Pons (tissue), 1 donor: ENCODE measurements at places on chromosomes 5 and 9.

- DNase-seq: no peak
Measured at GRCh38 chr9:83280268-83280667, 217.3 kb upstream of the RASEF start.

DNA sequence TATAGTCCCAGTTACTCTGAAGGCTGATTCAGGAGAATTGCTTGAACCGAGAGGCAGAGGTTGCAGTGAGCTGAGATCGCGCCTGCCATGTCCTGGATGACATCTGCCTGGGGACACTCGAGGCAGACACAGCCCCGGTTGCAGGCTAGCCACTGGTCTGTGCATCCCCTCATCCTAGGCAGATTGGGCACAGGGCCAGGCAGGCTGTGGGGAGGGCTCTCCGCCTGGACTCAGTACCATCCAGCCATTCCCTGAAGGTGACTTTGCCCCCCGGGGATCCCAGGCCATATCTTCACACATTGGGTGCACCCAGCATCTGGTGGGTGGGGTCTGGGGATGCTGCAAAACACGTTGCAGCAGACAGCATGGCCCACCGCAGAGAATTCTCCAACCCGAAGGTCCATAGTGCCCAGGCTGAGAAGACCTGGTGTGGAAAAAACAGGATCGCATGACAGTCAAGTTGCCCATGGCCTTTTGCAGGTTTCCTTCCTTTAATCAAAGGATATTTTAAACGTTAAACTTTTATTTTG lies 50.9 kb upstream of the SUSD3 start:
- DNase-seq: no peak

DNA sequence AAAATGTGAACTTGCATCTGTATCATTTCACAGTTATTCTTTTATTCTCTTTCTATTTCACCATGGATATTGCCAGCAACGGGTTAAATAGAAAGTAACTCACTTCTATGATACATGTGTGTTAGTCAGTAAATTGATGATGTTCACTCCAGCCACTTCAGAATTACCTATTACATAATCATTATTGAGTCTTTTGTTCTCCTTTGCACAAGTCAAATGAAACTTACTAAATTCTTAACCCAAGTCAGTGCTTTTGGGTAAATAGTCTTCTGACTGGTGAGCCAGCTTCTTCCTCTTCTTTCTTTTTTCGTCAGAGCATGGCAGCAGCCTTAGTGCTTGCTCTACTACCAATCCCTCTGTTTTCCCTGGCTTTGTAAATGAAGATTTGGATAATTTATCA lies 344.3 kb downstream of the RAB3C start:
- no peak for DNase-seq

GRCh38 chr5:368183-369084 lies 46.9 kb downstream of the AHRR start:
- peak; percentile 27 for DNase-seq

DNA sequence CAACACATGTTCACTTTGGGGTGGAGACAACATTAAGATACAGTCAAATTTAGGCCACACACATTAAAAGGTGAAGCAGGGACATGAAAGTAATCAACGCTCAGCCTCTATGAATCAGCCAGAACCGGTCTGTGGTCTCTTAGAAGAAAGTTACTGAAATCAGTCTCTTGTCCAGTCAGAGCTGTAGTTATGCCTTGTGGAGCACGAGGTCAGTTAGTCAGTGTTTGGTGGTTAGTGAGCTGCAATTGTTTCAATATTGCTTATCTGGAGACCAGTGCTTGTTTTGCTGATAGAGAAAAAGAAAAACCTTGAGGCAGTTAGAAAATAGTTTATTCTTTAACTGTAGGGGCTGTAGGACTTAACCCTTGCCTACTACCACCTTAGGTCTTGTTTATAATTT lies 157.8 kb upstream of the RASEF start:
- DNase-seq: no peak

DNA sequence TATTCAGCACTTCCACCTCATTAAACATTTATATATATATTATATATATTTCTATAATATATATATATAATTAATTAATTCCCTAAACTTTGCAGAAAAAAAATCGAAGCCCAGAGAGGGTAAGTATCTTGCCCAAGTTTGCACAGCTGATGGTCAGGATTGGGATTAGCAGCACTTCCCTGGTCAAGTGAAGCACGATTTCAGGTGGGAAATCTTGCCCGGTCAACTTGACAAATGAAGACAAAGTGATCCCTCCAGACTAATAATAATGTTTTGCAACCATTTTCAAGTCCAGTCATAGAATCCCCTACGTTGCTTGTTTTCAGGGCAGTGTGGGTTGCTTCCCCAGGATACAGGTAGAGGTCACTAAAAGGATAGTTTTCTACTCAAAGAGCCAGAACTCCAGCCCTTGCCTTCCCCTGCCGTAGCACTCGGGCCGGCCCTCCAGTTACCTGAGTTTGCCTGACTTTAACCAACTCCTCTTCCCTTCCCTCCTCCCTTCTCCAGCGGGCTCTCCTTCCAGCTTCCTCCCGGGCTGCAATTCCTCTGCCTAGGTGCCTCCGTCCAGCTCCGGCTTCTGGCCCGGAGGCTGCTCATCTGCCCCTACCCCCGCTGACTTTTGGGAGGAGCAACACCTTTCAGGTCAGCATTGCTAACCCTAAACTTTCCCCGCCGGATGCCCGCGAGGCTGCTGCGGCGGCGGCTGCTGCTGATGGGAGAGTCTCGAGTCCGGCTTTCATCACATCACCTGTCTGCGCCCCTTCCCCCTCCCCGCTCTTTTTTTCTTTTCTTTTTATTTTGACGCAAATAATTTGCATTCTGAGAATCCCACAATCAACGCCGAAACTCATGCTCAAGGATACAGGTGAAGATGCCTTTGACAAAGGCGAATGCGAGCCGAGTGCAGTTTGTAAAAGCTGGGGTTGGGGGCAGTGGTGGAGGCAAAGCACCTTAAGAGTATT lies 930 bp downstream of the PRLR start:
- DNase-seq: no peak

DNA sequence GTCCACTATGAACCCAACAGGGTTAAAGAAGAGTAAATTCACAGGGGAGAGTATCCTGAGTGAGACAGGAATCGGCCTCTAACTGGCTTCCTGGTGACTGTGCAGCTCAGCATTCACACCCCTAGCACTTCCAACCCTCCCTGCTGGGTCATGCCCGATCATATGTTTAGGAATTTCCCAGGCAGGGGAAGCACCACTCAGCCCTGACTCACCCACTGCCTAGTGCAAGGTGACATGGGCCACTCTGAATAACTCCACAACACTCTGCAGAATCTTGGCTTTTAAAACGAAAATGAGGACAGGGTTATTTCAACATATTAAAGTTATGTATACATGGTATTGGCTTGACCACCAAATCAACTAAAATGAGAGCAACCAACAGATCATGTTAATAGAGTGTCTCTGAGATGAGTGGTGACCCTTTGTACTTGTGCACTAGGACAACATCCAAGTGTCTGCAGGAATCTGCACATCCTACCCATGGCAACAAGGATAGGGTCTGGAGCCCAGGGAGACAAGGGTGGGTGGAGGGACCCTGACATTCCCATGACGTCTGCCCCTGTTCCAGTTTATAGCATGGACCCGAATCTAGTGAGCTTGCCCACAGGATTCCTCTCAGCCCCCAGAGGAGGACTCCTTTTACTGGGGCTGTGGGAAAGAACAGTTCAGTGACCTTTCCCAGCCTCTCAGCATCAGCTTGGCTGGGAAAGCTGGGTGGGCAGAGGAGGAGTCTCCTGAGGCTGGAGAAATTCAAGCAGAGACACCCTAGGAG lies 485.8 kb downstream of the SEMA5A start:
- DNase-seq: no peak

GRCh38 chr9:8133606-8134005 lies 334.0 kb upstream of the DMAC1 start:
- peak; percentile 43 for DNase-seq
